ENCODE measurements at places on chromosomes 3 and 15.
A peak's percentile ranks its signal among the peaks of the same experiment; 100 is the strongest.

DNA sequence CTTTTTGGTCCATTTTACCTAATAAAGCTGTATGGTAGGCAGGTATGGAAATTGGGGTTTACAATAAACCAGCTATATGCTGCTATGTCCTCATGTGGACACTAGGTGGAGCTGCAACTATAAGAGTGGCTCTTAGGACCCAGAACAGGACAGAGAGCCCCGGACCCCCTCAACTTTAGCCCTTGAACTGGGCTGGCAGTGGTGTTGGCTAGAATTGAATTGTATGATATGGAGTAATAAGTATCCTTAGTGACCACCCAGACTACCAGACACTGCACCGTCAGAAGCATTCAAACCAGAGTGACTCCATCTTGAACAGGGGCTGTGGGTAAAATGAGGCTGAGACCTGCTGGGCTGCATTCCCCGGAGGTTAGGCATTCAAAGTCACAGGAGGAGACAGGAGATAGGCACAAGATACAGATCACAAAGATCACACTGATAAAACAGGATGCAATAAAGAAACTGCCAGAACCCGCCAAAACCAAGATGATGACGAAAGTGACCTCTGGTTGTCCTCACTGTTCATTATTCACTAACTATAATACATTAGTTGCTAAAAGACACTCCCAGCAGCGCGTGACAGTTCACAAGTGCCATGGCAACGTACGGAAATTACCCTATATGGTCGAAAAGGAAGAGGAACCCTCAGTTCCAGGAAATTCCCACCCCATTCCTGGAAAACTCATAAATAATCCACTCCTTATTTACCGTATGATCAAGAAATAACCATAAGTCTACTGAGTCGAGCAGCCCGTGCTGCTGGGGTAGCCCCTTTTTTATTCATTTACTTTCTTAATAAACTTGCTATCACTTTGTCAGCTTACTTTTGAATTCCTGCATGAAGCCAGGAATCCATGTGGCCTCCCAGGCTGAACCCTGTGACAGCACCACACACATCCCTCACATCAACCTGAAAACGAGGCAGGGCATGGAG, 68.7 kb upstream of the BLM start:
- DNase-seq, result no peak

- DNase-seq, result no peak
Measured at GRCh38 chr3:16182183-16182582, 7.7 kb downstream of the GALNT15 start.

GRCh38 chr15:46296797-46297196, 662.0 kb downstream of the SQOR start:
- no peak for DNase-seq

DNA sequence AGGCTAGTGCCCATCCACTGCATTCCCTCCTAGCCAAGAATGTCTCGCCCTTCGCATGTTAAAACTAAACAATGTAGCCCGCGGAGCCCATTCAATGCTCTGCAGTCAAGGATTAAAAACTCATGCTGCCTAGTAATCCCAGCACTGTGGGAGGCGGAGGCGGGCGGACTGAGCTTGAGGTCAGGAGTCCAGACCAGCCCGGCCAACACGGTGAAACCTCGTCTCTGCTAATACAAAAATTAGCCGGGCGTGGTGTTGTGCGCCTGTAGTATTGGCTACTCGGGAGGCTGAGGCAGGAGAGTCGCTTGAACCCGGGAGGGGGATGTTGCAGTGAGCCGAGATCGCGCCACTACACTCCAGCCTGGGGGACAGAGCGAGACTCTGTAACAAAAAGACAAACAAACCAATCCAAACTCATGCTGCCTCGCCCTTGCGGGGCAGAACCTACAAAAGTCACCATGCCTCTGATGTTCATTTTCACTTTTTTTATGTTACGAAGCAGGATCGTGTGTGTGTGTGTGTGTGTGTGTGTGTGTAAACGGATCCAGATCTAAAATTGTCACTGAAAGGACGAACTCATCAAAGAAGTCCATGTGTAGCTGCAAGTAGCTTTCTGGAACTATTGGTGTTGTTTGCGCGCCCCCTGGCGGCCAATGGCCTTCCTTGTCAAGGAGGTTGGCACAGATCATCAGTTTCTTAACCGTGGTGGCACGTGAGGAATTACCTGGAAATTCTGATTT, 54.8 kb upstream of the SPESP1 start:
- DNase-seq, result peak; percentile 79

- no peak for DNase-seq
Measured at GRCh38 chr3:59810606-59811005, 760.8 kb upstream of the CFAP20DC start.

DNA sequence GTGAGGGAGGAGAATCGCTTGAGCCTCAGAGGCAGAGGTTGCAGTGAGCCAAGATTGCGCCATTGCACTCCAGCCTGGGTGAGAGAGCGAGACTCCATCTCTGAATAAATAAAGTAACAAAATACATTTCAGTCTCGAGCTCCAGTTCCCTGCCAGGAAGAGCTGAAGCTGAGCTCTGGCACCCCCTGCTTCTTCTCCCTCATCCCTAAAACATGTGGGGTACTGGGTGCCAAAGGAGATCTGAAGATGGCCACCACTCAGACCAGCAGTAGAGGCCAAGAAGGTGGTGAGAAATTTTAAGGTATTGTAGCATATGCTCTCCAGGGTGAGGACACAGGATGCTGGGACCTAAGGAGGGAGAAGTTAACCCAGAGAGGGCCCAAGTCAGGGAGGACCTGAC, 75.0 kb upstream of the CGNL1 start:
- no peak for DNase-seq

- DNase-seq, result peak; percentile 57
Measured at GRCh38 chr3:196518966-196519717, 4.0 kb upstream of the SMCO1 start.

DNA sequence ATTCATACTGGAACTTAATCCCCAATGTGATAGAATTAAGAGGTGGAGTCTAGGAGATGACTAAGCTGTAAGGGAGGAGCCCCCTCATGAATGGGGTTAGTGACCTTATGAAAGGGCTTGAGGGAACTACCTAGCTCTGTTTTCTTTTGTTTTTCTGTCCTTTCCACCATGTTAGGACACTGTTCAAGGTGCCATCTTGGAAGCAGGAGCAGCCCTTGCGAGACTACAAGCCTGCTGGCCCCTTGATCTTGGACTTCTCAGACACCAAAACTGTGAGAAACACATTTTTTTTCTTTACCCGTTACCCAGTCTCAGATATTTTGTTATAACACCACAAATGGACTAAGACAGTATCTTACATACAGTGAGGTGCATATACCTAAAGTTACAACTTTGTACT, 26.5 kb downstream of the GOLGA6A start:
- DNase-seq, result no peak

DNA sequence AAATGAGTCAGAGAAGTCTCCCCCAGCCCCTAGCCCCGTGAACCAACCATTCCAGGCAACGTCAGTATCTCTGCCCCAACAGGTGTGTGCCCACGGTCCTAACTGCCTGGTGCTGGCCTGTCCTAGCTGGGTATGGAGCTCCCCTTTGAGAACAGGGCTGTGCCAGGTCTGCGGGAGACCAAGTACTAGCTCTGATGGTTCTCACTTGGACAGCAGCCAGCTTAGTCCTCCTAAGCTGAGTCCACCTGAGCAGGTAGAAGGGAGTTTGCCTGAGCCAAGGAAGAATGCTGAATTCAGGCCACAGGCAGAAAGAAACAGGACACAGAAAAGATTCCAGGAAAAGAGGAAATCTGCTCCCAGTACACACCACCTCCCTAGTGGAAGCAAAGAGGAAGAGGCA, 33.1 kb upstream of the PARL start:
- no peak for DNase-seq

DNA sequence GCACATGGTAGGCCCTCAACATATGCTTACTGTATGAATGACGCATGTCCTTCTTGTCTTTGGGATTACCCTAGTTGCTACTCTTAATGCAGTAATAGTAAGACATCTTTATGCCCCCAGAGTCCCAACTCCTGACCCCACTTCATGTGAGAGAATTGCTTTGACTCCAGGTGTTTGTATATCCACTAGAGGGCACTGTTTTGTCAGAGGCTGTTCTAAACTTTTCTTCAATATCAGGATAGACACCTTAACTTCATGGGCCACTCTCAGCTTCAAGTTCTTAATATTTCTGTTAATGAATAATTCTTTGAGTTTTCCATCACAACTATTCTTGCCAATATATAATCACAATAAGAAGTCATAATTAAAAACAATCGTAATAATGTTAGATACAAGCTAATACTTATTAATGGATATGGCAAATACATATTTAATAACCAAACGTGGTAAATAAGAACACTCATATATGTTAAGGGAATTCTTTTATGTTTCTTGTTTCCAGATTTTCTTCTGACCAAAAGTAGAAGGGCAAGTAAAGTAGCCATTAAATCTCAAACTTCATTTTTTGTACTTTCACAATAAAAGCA, 337.2 kb upstream of the DNAJC19 start:
- DNase-seq, result no peak

- DNase-seq, result no peak
Measured at GRCh38 chr3:171458071-171458863, 1.9 kb downstream of the TNIK start.

DNA sequence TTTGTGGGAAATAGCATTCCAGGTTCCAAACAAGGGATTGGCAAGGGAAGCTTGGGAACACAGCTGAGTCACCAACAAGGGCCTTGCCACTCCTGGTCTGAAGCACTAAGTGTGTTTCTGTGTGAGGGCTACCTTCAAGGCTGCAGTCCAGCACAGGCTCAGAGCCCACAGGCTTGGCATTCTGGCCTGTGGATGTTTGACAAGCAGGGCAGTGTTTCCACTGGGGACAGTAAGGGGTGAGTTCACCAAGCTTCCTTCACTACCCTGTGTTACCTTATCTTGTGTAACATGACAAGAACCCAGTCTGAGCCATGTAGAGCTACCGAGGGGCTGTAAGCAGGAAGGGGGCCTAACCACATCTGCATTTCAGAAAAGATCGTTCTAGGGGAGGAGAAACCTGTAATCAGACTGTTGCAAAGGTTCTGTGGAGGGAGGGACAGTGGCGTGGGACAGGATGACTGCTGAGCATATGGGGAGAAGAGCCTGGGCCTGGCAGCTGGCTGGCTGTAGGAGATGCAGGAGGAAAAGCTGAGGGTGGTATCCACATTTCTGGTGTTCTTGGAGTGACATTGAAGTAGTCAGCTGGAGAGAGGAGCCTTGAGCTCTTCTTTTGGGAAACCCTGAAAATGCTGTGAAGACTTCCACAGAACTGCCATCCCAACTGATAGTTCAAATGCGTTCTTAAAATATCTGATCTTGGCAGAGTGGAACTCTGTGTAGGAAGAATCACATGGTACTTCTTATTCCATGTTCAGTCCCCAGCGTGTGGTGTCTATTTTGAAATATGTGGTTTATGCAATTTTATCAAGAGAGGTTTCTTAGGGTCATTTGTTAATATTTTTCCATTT, 61.3 kb downstream of the CTDSPL start:
- DNase-seq, result no peak

DNA sequence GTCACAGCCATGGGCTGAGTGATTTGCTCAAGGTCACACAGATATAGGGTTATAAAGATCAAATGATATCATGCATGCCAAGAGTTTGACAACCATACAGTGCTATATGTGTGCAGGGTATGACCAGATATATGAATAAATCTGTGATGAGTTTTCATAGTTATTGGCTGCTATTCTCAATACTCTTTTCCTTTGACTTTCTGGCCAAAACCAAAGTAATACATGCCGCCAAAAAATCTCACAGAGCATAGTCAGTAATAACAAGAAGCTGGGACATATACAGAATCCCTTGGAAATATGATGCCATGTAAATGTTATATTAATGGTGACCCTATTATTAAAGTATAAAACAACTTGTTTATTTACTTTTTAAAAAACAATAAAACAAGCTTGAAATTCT, 11.6 kb upstream of the TSC22D2 start:
- DNase-seq, result no peak

- no peak for DNase-seq
Measured at GRCh38 chr15:33934921-33935320, 33.4 kb upstream of the CHRM5 start.

- no peak for DNase-seq
Measured at GRCh38 chr3:113054552-113054951, 63.8 kb downstream of the GTPBP8 start.

DNA sequence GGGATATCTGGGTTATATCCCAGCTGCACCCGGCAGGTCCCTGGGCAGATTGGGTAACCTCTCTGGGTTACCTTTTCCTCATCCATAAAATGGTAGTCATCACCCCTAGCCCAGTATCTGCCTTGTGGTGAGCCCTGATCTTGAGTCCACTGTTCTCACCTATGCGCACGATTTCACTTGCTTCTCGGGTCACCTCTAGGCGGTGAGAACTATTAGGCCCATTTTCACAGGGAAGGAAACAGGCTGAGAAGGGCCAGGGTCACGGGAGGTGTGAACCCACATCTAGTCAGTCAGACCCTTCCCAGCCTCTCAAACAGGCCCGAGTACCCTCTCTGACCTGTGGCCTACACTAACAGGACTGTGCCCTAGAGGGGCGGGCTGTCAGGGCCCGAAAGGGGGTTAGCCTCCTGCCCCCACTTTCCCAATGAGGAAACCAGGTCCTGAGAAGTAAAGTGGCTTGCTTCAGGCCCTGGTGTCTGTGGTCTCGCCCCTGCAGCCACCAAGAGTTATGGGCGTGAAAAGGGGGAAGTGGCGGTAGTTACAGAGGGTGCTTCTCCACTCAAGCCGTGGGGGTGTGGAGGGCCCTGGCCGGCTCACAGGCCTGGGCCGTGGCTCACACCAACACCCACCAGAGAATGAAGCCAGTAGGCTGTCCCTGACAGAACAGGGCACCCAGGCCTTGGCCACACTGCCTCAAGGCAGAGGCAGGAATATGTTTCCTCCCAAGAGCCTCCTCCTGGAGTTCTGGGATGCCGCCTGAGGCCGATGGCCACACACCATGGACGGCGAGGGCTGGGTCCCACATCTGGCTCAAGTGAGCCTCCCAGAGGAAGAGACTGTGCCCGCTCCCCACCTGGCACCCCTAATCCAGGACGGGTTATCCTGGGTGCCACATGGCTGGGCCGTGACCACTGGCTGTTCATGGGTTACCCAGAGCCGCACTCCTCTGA, 19.5 kb downstream of the PSTPIP1 start:
- DNase-seq, result no peak

DNA sequence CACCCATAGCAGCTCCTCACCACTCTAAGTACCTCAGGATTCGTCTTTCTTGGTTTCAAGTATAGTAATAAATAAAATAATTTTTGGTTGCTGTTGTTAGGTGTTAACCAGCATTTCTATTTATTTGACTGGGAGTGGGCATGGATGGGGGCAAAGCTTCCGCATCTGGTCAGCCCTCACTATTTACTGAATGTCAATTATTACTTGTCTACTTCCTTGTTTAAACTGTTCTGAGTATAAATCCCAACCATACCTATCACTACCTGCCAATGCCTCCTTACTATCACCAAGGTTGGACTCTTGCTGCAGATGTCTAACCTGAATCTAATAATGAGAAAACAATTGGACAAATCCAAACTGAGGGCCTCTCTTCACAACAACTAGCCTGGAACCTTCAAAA, 41.9 kb upstream of the GK5 start:
- no peak for DNase-seq

- DNase-seq, result peak; percentile 86
Measured at GRCh38 chr3:66362541-66362941, 138.3 kb downstream of the LRIG1 start.

- no peak for DNase-seq
Measured at GRCh38 chr3:10299679-10300078, 6.9 kb upstream of the GHRL start.
